Activated naive CD4-positive, alpha-beta T cell (primary cell): ENCODE measurements at places on chromosomes 1 and 21.

DNA sequence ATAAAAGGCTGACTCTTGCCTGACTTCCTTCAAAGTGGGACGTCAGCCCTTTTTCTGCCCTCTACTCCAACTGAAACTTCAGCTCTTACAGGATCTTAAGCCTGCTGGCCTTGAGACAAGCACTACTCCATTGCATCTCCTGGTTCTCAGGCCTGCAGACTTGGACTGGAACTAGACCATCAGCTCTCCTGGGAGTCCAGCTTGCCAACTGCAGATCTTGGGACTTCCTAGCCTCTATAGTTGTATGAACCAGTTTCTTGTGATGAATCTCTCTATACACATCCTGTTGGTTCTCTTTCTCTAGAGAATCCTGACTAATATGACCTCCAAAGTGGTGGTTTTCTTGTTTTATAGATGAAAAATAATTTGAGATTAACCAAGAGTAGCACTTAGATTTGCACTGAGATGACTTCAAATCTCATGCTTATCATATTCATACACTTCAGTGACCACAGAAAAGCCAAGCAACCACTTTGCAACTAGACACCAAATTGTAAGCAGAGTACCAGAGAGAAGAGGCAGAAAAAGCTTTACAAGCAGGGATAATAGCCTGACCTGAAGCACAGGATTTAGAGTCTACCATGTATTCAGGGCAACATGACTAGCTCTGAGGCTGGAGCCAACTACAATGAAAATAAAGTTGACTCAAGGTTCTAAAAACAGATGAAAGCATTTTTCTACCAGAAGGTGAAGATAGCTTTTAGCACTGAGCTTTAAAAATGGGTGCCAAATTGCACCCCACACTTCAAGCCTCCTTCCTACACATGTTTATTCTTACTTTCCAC is 661.3 kb upstream of the USP24 start:
- no peak for DNase-seq

DNA sequence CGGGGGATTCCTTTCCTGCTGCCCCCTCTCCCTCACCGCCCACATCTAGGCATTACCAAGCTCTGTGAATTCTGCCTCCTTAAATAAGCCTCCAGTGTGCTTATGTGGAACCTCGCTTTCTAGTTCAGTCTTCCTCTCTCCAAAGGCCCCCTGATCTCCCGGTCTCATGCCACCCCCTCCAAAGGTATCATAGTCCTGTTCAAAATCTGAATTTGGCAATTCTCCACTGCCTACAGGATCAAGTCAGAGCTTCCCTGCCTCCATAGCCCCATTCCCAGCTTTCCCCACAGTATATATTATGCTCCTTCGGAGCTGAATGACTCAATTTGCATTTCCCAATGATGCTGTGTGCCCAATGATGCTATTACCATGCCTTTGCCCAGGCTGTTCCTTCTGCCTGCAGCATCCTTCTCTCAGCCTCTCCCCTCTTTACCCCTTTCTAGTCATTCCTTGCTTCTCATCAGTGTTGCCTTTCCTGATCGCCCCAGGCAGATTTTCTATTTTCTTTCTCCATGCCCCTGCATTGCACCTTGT is 1.7 kb downstream of the AZIN2 start:
- DNase-seq: no peak

- no peak for DNase-seq
Measured at GRCh38 chr1:14094611-14095400, 394.8 kb downstream of the PRDM2 start.

DNA sequence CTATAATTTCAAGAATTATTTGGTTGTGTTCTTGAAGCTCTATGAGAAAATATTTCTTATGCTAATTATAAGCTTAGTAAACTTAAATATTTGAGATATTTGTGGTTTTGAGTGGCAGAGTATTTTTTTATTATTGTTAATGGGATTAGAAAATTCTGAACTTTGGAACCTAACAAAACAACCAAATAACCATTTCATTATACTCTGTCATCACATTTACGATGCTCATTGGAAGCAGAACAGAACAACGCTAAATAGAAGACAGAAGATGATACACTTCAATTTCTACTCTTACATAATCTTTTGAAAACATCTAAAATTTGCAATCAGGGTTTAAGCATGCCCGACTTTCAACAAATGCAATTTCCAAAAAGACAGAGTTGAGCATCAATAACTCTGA is 270.2 kb downstream of the PTPRC start:
- no peak for DNase-seq

- no peak for DNase-seq
Measured at GRCh38 chr1:29237129-29237821, 953 bp downstream of the PTPRU start.

GRCh38 chr1:209319549-209319948 is 264.0 kb upstream of the CAMK1G start:
- DNase-seq: no peak

- no peak for DNase-seq
Measured at GRCh38 chr1:74498901-74499300, 13.5 kb downstream of the LRRC53 start.

DNA sequence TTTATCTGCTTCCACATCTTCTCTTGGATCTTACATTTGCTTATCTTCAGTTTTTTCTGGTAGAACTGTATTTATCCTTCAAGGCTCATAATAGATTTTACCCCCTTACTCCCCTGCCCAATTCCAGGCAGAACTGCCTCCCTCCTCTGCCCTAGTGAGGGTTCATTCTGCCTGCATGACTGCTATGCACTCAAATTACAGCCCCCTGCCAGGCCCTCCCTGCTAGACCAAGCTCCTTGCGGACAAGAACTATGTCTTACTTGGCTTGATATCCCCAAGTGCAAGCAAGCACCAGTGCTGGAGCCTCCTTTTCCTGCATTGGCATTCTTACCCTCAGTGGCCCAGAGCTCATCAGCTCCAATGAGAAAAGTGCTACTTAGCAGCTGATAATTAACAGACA is 18.1 kb downstream of the MAPKAPK2 start:
- no peak for DNase-seq

- DNase-seq: no peak
Measured at GRCh38 chr1:221200464-221200863, 321.2 kb downstream of the HLX start.

DNA sequence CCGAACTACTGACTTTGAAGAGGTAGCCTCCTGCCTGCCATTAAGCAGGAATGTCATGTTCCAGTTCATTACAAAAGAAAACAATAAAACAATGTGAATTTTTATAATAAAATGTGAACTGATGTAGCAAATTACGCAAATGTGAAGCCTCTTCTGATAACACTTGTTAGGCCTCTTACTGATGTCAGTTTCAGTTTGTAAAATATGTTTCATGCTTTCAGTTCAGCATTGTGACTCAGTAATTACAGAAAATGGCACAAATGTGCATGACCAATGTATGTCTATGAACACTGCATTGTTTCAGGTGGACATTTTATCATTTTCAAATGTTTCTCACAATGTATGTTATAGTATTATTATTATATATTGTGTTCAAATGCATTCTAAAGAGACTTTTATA is 159.8 kb upstream of the SGIP1 start:
- DNase-seq: no peak

GRCh38 chr1:21189906-21190500 is 13.3 kb upstream of the EIF4G3 start:
- DNase-seq: no peak

DNA sequence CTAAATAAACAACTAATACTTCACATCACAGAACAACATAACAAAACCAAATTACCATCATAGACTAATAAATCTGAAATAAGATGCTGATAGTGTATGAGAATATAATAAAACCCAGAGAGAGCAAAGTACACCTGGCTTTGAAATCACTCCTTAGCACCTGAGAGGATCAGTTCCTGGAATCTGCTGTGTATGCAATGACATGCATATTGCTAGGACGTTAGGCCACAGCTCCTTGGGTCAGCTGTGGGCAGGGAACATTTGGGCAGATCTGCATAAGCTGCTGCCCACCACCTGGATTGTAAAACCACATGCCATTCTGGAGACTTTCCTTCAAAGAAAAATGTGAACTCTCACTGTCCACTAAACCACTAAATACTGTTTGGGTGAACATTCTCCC is 81.1 kb downstream of the NR5A2 start:
- DNase-seq: no peak

GRCh38 chr21:39188521-39189139 is 5.4 kb upstream of the PSMG1 start:
- DNase-seq: no peak

DNA sequence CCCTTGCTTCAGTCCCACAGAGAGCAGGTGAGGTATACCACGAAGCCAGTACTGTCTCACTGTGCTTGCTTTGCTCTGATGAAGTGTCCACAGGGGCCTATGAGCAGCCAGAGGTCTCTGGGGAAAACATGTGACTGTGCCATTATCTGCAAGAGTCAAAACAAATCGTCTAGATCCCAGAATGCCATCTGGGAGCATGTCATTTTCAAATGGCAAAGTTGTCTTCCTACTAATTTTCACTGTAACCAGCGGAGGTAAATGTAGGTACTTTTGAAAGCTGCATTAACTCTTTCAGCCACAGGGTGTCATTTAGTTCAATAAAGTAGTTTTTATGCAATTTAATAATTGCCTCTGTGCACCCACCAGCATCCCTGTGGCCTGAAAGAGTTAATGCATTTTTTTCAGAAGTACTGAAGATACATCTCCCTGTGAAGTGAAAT is 173.6 kb upstream of the SGIP1 start:
- DNase-seq: no peak

DNA sequence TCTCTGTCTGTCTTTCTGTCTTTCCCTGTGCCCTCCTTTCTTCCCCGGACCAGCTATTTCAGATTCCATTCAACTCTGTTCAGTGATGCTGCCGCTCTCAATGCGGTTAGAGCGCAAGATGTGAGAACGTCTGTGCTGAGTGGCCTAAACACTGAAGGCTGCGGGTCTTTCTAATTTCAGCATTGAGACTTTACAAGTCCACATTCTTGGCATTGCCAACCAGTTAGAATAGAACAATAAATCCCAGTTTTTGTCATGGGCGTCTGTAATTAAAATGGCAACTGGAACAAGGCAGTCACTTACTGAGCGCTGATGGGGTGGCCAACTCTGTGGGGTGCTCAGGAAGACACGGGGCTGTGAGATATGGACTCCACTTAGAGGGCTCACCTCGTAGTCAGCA is 112.8 kb downstream of the DHRS3 start:
- DNase-seq: no peak

GRCh38 chr1:201877877-201878401 is 10.8 kb upstream of the SHISA4 start:
- no peak for DNase-seq

DNA sequence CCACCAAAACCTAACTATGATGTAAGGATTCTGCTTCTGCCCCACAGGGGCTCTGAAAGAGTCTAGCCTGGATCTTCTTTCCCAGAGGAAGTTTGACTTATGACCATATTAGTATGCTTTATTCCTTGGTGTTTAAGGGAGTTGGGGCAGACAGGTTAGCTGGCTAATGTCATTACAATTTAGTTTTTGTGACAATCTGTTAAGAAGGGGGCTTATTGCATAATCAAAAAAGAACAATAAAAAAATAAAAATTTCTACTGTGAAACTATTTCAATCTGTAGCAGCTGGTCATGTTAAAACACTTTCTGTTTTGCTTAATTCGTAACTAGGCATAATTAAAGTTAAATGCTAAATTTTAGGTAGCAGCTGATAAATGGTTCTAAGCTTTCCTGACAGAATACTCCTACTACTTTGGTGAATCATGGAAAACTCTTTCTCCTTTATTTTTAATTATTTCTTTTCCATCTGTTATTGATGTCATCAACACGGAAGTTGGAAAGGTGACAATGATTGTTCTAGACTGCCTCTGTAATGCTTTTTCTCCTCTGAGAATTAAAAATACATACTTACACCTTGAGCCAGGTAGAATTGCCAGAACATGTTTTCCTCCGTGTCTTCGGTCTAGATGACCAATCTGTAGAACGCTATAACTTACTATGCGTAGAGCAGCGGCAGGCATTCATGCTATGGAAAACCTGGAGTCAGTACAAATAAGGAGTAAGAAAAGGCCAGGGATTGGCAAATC is 18.6 kb downstream of the DYRK3 start:
- DNase-seq: no peak

DNA sequence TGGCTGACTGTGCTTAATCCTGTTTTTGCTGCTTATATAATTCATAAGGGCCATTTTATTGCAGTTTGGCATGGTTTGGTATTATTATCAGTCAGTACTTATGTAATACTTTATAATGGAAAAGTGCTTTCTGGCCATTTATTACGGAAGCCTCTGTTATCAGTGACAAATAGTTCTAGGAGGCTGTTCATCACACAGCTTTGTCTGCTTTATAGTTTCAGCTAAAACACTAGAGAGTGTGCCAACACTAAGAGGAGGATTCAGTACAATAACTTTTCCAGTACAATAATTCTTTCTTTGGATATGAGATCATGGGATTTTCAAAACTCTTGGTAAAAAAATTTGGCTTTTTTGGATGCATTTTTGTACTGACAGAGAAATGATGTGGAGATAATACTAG is 102.9 kb upstream of the PTGFR start:
- no peak for DNase-seq

DNA sequence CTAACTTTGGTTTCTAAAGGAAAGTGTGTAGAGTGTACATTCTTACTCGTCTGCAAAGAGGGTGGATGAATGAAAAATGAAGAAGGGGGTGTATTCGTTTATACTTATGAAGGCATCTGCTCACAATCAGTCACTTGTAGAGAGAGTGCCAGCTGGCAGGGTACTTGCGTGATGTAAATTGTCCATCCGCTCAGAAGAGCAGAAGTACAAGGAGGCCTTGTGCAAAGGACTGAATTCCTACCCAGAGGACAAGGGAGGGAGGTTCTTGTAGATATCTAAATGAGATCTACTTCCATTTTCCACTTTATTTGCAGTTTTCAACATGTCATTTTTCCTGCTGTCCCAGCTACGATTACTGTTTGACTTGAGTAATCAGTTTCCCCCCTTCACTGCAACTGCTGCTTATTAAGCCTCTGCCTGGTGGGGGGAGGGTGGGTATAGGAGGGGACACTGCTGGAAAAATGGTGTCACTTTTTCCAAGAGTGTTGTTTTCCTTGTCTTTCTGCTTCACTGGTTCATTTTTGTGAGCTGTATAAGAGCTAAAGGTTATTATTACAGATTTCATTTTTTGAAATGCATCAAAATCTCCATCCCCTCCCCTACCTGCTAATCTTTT is 67.3 kb downstream of the LAMC1 start:
- DNase-seq: no peak

DNA sequence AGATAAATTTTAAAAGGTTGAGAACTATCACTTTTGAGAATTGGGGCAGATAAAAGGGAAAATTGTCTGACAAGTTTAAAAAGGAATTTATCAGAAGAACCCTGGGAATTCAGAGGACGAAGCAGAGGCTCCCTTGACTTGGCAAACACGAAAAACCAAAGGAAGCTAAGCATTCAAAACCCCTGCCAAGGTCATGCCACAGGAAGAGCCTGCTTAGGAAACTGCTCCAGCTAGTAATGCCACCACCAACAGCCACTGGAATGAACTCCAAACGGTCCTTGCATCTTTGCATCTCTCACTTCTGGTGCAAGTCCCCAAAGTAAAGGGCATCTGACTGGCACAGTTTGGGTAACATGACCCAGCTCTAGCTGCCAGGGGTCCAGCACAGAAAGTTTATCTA is 7.2 kb downstream of the GPBP1L1 start:
- DNase-seq: no peak

DNA sequence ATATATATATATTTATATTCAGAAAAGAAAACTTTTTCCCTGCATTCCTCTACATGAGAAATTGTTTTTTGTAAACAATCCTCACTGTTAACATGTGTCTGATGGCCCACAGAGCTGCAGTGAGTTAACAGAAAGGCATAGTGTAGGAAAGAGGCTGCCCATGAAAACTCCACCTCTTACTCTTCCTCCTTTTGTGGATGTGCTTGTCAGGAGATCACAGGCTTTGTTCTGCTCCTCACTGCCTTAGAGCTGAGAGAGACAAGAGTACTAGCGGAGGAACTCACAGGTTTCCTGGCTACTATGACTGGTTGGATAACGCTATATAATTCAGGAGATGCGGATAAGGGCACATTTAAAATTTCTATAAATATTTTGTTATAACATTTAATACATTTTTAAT is 200.6 kb downstream of the BRINP3 start:
- no peak for DNase-seq
